ENCODE measurements at places on chromosomes 1 and 21.

GRCh38 chr1:222247811-222248310 lies 300.0 kb downstream of the HHIPL2 start:
- H3K36me3 ChIP-seq = no peaks in the 10 kb centered on the region
- H3K4me1 ChIP-seq = no peaks in the 10 kb centered on the region
- H3K4me3 ChIP-seq = no peak overlapping the region
- no peak overlapping the region for H3K27ac ChIP-seq
- no peak for DNase-seq
- H3K27me3 ChIP-seq = peaks cover 4% of the 10 kb centered on the region

DNA sequence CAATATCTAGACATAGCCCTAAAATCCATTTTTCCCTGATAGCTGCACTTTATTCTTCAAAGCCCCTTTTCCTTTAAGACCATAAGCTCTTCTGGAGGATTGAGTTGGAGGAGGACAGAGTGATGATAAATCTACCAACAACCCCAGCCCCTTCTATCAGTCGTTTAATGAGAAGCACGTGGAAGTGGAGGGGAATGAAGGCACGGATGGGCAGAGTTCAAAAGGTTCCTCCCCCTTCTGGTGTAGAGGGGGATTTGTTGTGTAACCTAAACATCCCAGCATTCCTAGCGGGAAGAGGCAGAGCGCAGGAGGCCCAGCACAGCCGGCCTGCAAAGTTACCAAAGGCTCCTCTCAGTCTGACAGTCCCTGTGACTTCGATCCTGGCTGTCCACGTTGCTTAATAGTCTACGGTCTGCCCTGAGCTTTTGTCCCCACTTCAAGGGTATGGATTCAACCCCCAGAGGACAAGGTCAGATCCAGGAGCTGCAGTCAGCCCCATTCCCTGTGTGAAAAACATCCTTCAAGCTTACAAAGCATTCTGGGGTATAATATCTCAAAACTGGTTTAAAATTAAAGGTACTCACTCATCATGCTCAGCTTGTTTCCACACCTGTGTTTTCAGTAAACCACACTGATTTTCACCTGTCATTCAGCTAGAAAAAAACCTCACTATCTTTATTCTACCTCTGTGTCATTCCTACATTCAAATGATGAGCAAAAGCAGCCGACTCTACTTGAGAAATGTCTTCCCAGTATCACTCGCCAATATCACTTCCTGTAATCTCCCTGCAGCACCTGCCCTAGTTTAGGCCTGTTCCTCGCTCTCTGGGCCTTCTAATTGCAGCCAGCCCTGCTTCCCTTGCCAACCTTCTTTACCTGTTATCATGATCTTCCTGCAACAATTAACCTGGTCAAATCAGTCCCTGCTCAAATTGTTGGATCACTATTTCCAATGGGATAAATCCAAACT lies 117.9 kb downstream of the PLPP3 start:
- no peak overlapping the region for H3K27ac ChIP-seq
- H3K36me3 ChIP-seq = no peaks in the 10 kb centered on the region
- DNase-seq = no peak
- H3K27me3 ChIP-seq = no peaks in the 10 kb centered on the region

DNA sequence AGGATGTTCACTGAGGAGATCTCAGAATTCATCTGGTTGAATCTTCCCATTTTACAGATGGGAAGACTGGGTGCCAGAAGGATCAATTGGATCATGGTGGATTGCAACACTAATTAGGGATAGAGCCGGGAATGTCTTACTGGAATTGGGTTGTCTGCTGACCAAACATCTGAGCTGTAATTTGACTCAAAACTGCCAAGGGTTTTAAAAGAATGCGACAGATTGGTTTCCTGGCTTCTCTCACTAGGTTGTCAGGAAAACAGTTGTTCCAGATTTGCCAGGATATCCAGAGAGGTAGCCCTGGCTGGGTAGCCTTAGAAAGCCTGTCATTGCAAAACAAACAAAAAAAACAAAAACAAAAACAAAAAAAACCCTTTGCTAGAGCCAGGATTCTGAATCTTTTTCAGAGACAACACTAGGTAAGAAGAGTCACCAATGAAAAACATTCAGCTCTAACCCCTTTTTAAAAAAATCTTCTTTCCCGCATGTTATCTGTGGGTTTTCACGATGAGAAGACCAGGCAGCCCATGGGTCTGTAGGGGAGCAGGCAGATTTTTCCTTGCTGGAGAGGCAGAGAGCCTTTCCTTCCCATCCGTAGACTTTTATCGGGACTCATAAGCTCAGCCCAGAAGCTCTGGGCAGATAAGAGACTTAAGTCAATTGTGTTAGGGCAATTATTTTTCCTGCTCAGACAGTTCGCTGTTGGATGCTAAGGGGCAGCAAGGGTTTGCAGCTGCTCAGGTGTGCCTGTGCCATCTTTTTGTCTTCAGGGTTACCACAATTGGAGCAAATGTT lies 418.9 kb downstream of the PRDM2 start:
- no peak overlapping the region for H3K27ac ChIP-seq
- no peak for DNase-seq
- H3K4me3 ChIP-seq = no peak overlapping the region
- H3K36me3 ChIP-seq = no peaks in the 10 kb centered on the region
- peaks cover 17% of the 10 kb centered on the region for H3K4me1 ChIP-seq

DNA sequence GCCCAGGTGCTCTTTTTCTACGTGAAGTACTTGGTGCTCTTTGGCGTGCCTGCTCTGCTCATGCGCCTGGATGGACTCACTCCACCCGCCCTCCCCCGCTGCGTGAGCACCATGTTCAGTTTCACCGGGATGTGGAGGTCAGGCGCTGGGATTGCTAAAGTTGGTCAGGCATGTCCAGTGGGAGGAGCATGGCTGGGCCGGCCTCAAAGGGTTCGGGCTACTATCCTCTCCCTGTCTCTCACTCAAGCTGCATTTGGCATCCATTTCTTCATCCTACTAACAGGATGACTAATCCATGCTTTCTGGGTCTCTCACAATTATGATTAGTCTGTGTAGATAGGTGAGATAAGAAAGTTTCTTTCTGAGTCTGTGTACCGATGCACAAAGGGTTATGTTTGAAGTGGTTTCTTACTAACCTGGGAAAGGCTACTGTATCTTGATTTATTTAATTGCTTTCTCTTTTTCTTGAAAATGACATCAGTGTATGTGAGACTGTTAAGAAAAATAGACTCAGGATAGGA lies 135.9 kb downstream of the HHAT start:
- H3K4me1 ChIP-seq = 0 out of 2 replicates have a peak, but pooled peaks cover 12% of the 10 kb centered on the region
- no peak overlapping the region for H3K27ac ChIP-seq
- no peaks in the 10 kb centered on the region for H3K36me3 ChIP-seq
- no peak overlapping the region for H3K4me3 ChIP-seq
- H3K27me3 ChIP-seq = no peaks in the 10 kb centered on the region

DNA sequence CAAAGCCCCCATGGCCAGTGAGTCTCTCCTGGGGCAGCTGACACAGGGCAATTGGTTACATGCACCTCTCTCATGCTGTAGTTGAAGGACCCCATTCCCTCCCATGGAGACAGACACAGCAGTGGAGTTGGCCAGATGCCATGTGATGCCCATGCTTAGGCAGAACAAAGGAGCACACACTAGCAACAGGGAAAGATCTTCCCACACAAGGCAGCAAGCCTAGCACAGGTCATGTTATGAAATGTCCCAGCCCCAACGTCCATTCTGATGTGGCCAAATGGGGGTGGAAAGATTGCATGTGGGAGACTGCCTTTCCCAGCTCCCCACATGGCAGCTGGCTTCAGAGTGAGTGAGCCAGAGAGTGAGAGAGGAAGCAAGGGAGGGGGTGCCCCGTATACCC lies 34.5 kb downstream of the AADACL4 start:
- H3K36me3 ChIP-seq = no peaks in the 10 kb centered on the region
- H3K4me3 ChIP-seq = no peak overlapping the region
- peaks cover 6% of the 10 kb centered on the region for H3K27me3 ChIP-seq
- DNase-seq = no peak
- H3K4me1 ChIP-seq = no peaks in the 10 kb centered on the region

- H3K4me1 ChIP-seq = no peaks in the 10 kb centered on the region
- H3K4me3 ChIP-seq = no peak overlapping the region
- no peak overlapping the region for H3K27ac ChIP-seq
- no peaks in the 10 kb centered on the region for H3K36me3 ChIP-seq
- DNase-seq = no peak
- H3K27me3 ChIP-seq = no peaks in the 10 kb centered on the region
Observed at GRCh38 chr1:87715052-87715451, 386.4 kb downstream of the LMO4 start.

DNA sequence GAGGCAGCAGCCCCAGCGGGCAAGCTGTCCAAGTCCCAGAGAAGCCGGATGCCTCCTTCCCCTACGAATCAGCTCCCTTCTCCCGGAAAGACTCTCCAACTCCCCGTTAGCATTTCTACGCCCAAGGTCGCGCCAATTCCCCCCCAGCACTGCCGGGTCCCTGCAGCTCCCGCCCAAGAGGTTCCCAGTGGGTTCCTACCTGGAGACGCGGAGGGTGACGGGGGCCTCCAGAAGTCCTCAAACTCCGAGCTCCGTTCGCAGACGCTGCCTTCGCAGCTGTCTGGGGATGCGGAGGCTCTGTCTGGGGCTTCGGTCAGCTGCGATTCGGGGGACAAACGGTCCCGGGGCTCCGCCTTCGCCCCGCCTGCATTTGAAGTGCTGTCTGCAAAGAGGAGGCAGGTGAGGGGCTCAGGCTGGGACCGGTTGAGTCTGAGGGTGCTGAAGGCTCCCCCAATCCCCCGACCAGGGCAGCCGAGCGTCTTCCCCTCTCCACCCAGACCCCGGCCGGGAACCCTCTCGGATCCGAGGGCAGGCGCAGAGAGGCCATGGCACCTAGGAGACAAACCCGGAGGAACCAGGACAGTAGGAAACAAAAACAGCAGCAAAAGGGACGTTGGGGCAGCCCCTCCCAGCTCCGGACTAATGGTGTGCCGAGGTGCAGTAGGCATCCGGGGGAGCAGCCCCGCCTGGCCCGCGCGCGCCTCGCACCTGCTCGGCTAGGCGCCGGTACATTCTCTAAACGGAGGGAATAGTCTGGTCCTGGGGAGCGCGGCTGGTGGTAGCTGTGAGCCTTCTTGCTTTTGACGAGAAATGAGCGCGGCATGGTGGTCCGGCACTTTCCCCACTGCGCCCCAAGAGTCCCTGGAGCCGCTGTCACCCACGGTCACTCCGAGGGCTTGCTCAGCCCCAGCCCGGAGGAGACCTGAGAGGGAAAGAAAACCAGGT lies 3.8 kb downstream of the GFI1 start:
- peak; percentile 62 for DNase-seq
- H3K4me1 ChIP-seq = peaks cover 60% of the 10 kb centered on the region
- H3K36me3 ChIP-seq = peaks cover 66% of the 10 kb centered on the region
- H3K4me3 ChIP-seq = peak overlapping the region; percentile 74
- H3K27ac ChIP-seq = peak overlapping the region; percentile 98

DNA sequence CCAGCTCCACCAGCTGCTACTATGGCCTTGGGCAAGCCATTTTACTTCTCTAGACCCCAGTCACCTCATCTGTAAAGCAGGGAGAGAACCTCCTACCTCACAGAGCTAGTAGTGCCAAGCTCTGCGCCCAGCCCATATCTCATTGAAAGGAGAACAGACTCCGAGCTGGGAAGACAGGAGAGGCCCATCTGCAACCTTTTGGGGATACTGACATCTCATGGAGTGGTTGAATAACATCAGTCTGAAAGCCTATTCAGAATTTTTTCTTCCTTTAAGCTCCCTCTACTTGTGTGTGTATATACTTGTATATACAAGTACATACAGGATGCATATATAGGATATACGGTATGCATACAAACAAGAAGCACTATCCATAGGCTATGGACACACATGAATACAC lies 279.5 kb upstream of the POU3F1 start:
- no peaks in the 10 kb centered on the region for H3K4me1 ChIP-seq
- H3K36me3 ChIP-seq = no peaks in the 10 kb centered on the region
- no peak overlapping the region for H3K27ac ChIP-seq
- H3K4me3 ChIP-seq = no peak overlapping the region
- no peak for DNase-seq

- H3K4me3 ChIP-seq = no peak overlapping the region
- H3K27ac ChIP-seq = no peak overlapping the region
- H3K27me3 ChIP-seq = peaks cover 3% of the 10 kb centered on the region
Observed at GRCh38 chr1:114090738-114091505, 62.7 kb downstream of the SYT6 start.

GRCh38 chr1:116329524-116330341 lies 43.3 kb upstream of the ATP1A1 start:
- H3K4me1 ChIP-seq = peaks cover 27% of the 10 kb centered on the region
- no peak overlapping the region for H3K27ac ChIP-seq
- DNase-seq = no peak
- H3K36me3 ChIP-seq = no peaks in the 10 kb centered on the region
- no peak overlapping the region for H3K4me3 ChIP-seq

- H3K4me1 ChIP-seq = no peaks in the 10 kb centered on the region
- H3K36me3 ChIP-seq = no peaks in the 10 kb centered on the region
- DNase-seq = no peak
- H3K4me3 ChIP-seq = no peak overlapping the region
Observed at GRCh38 chr1:65525266-65526048, 105.0 kb downstream of the LEPR start.

GRCh38 chr1:232524056-232524455 lies 105.9 kb downstream of the SIPA1L2 start:
- H3K36me3 ChIP-seq = no peaks in the 10 kb centered on the region
- peaks cover 3% of the 10 kb centered on the region for H3K4me1 ChIP-seq
- no peak for DNase-seq
- H3K27ac ChIP-seq = no peak overlapping the region

DNA sequence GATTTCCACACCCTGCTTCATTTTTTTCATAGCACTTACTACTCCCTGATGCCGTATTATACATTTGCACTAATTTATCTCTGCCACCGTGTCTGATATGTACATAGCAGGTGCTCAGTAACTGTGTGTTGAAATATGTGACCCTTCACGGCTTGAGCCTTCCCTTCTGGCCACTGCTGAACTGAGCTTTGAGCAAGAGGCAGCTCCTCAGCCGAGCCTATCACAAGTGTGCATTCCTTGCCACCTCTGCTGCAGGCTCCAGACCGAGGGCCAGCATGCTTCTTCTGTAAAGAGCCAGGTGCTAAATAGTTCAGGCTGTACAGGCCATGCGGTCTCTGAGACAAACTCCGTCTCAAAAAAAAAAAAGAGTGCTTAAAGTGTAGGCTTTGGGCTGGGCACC lies 22.6 kb downstream of the PLEKHM2 start:
- H3K27me3 ChIP-seq = no peaks in the 10 kb centered on the region
- H3K27ac ChIP-seq = no peak overlapping the region
- peaks cover 18% of the 10 kb centered on the region for H3K36me3 ChIP-seq
- no peaks in the 10 kb centered on the region for H3K4me1 ChIP-seq
- DNase-seq = no peak
